ENCODE measurements at places on chromosomes 5 and 9.
A peak's percentile ranks its signal among the peaks of the same experiment; 100 is the strongest.

DNA sequence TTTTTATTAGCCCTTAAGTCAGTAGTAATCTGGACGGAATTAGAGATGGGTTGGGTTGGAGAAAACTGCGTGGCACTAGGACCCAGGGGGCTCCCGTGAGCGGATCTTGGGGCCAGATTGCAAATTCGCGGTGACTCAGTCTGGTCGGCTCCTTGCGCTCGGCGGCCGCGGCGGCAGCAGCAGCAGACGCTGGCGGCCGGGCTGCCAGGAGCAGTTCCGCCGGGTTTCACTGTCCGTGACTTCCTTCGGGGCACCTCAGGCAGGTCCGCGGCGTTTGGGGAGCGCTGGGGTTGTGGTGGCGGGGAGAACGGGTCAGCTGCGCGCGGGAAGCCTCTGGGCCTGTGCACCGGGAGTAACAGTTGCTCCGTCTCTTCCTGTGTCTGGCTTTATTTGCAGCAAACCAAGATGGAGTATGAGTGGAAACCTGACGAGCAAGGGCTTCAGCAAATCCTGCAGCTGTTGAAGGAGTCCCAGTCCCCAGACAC is 31.6 kb downstream of the TNPO1 start:
- DNase-seq = peak; percentile 83

DNA sequence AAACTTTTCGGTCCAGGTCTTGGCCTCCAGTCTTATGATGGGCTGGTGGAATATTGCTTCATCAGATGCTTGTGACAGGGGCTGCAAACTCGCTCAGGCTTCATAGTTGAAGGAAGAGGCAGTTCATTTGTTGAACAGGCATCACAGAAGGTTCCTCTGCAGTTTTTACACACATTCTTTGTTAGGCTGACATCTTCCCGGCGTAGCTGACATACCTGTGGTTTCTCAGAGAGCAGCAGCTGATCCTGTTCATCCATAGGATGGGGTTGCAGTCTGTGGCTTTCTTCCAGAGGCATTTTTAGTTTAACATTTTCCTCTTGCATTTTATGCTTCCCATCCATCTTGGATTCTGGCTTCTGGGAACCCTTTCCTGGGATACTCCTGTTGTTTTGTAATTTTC is 1255.2 kb downstream of the EFNA5 start:
- no peak for DNase-seq

GRCh38 chr5:106862450-106863193 is 808.1 kb downstream of the EFNA5 start:
- no peak for DNase-seq

- no peak for DNase-seq
These were observed 424.6 kb upstream of the CDH9 start for GRCh38 chr5:27462936-27463335.

- DNase-seq = peak; percentile 73
These were observed 7.7 kb downstream of the RANBP6 start for GRCh38 chr9:6007770-6008168.

GRCh38 chr9:92706218-92706940 is 36.4 kb upstream of the IPPK start:
- DNase-seq = no peak

- DNase-seq = no peak
These were observed 424.7 kb downstream of the RAB3C start for GRCh38 chr5:59007460-59008063.

DNA sequence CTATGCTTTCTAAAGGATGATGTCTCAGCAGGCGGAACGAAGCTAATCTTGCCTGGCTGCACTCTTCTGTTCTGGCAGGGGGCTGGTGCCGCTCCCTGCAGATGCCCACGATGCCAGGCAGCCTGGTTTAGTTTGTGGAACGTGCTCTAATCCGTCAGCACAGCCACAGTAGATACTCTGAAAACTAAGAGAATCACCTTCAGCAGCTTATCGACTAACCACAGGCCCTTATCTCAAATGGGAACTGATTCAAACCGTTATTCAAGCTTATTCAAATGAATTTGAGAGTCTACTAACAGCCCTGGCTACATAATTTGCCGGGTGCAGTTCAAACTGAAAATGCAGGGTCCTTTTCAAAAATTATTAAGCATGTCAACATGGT is 246.6 kb upstream of the ANKRD55 start:
- DNase-seq = no peak

DNA sequence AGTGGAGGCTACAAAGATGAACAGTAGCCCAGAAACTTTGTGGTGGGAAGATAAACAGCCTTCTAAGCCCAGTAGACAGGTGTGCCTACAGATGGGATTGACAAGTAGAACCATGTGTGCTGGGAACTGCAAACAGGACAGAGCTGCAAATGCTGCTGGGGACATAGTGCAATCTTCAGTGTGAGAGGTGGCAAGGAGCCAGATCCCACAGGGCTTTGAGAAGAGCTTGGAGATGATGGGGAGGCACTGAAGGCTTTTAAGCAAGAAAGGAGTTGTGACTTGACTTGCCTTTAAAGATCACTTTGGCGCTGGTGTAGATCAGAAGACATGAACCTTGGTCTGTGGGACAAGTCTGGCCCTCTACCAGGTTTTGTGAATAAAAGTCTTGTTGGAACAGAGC is 675.2 kb downstream of the ACTL7B start:
- no peak for DNase-seq

DNA sequence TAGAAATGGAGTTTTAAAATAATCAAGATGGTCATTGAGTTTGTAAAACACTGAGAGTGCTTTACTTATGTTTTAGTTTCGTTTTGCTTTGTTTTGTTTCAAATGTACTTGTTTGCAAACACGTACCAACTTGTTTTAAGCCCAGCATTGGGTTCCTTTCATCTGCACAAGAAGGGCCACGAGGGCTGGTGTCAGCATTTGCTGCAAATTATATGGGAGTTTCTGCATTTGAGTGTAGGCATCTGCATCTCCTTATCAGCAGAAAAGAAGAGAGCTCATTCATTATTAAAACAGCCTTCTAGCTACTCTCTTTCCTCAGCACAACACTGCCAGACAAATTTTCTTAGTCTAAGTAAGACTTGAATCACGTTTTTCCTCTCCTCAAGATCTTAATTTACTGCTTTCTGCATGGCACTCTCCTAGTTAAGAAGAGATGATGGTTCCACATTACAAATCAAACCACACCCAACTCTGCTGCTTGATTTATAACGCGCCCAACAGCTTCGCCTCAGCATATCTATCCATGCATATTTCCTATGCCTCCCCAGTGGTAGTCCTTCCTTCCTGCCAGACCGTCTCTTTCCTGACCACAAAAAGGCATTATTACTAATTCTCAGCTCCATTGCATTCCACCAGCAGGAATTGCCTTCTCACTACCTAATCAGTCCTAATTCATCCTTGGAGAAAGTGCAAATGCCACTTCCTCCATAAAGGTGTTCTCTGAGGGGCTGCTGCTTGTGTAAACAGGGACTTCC is 95.2 kb upstream of the CAST start:
- DNase-seq = no peak

- peak; percentile 83 for DNase-seq
These were observed 849 bp upstream of the MGAT1 start for GRCh38 chr5:180803181-180804128.

- DNase-seq = no peak
These were observed 280.4 kb downstream of the TLE1 start for GRCh38 chr9:81408951-81409350.

GRCh38 chr5:5089895-5090649 is 50.1 kb upstream of the ADAMTS16 start:
- DNase-seq = no peak

- no peak for DNase-seq
These were observed 213.5 kb downstream of the MEF2C start for GRCh38 chr5:88669371-88670050.

DNA sequence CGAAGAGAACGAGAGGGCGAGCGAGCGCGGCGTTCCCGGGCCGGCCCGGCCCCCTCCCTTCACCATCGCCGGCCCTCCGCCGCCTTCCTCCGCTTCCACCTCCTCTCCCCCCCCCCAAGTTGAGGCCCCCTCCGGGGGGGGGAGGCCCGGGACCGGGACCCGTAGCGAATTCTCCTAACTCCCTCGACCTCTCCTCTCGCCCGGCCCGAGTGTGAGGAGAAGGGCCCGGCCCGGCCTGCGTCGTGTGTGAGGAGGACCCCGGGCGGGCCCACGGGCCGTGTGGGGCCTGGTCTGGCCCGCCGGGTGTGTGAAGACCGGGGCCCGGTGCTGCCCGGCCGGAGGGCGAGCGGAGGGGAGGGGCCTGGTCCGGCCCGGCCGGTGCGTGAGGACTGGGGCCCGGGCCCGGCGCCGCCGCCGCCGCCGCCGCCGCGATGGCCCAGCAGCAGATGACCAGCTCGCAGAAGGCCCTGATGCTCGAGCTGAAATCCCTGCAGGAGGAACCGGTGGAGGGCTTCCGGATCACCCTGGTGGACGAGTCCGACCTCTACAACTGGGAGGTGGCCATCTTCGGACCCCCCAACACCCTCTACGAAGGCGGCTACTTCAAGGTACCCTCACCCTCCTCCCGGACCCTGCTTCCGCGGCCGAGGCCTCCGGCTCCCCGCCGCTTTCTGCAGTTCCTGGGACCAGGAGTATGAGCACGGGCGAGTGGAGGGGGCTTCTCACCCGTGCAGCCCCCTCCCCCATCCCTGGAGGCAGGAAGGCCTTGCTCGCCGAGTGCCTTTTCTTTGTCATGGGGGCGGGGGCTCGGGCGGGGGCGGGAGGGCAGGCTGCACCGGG is 587 bp downstream of the UBE2R2 start:
- DNase-seq = peak; percentile 7

GRCh38 chr9:101893661-101894646 is 155.5 kb upstream of the GRIN3A start:
- DNase-seq = no peak

DNA sequence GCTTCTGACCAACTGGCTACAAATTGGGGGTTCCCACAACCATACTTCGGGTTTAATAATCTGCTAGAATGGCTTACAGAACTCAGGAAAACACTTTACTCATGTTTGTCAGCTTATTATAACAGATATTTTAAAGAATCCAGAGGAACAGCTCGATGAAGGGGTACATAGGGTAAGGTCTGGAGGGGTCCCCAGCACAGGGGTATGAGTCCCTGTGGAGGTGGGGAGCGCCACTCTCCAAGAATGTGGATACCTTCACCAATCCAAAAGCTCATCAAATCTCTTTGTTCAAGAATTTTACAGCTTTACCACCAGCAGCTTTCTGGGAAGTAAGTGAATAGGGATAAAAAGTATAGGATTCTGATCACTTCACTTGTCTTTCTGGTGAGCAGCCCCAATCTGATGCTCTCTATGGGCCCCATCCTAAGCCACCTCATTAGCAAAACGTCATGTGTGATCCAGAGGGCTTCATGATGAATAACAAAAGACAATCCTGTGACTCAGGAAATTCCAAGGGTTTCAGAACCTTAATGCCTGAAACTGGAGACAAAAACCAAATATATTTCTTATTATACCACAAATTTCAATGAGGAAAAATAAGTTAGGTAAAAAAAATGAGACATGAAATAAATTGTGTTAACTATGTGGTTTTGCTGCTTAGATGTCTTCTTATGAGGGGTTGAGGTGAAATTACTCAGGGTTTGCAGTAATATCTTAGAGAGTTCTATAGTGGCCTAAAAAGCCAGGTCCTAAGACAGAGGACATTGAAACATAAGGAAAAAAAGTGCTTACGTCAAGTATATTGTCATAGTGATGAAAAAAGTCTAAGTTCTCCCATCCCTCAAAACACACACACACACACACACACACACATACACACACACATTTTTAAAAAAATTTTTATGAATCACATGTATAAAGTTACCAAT is 290.5 kb downstream of the ANXA1 start:
- DNase-seq = no peak

DNA sequence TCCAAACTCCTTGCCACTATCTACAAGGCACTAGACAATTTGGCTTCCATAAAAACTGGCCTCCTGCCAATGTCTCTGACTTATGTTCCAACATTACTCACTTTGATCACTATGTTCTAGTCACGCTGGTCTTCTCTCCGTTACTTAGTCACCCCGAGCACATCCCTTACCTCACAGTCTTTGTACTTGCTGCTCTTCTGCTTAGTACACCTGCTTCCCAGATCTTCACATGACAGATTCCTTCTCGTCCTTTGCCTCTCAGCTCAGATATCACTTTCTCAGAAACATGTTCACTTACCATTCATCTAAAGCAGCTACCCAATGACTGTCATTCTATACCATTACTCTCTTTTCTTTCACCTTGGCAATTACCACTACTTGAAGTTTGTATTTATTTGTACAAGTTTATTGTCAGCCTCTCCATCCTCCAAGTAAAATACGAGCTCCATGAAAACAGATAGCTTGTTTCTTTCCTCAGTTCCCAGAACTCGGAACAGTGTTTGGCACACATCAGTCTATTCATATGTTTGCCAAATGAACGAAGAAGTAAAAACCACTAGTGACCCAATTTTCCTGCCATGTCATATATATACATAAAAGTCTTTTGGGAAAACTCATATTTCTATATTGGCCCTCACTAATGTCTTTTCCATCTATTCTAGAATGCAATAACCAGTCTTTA is 5.9 kb upstream of the SLC22A5 start:
- DNase-seq = no peak

GRCh38 chr5:52705720-52706119 is 82.0 kb upstream of the ITGA1 start:
- no peak for DNase-seq

GRCh38 chr9:92522983-92523970 is 12.5 kb downstream of the ECM2 start:
- DNase-seq = no peak

- DNase-seq = no peak
These were observed 8.5 kb downstream of the DMXL1 start for GRCh38 chr5:119079318-119079921.

GRCh38 chr5:168408561-168409305 is 77.5 kb upstream of the RARS1 start:
- no peak for DNase-seq

- DNase-seq = no peak
These were observed 10.7 kb downstream of the OR2V1 start for GRCh38 chr5:181120306-181120705.

GRCh38 chr5:9408964-9409363 is 136.9 kb downstream of the SEMA5A start:
- DNase-seq = no peak

DNA sequence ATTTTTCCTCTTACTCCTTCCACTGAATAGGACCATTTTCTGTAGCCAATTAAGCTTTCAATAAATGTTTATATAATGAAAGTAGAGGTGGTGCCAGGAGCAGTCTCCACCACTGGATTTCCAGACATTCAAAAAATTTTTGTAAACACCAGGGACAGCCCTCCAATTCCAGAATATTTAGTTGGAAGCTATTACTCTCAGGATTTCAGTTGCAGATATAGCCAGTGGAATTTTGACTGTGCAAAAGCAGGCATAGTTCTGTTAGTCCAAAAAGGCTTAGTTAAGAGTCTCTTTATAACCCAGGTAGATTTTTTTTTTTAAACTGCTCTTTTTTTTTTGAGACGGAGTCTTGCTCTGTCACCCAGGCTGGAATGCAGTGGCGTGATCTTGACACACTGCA is 138.1 kb upstream of the DMRT1 start:
- DNase-seq = no peak

GRCh38 chr9:9730174-9730573 is 882.6 kb downstream of the PTPRD start:
- DNase-seq = no peak

DNA sequence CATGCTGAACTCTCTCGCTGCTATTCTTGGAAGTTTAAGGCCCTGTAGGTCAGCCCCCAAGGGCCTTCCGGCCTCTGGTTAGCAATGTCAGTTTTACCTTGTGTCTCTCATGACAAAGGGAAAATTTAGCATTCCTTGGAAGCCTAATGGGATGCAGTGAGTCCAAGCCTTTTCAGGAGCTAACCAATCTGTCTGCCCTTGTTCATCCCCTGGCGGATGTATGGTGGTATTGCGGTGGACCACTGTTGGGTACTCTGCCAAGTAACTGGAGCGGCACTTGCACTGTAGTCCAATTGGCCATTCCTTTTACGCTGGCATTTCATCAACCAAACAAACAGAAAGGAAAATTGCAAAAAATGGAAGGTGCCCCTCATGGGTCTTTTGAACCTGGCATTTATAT is 318.4 kb upstream of the NMUR2 start:
- DNase-seq = no peak
